Activated T-cell treated with anti-CD3 and anti-CD28 coated beads, Interleukin-2, amount 50 U/mL, for 4 hours (primary cell): ENCODE measurements at places on chromosomes 6 and 20.

GRCh38 chr20:53914091-53914780, 156.2 kb downstream of the BCAS1 start:
- DNase-seq, result no peak

- DNase-seq, result no peak
Measured at GRCh38 chr6:167697316-167697715, 129.4 kb upstream of the AFDN start.

GRCh38 chr6:163354761-163355425, 59.6 kb upstream of the QKI start:
- DNase-seq, result no peak

DNA sequence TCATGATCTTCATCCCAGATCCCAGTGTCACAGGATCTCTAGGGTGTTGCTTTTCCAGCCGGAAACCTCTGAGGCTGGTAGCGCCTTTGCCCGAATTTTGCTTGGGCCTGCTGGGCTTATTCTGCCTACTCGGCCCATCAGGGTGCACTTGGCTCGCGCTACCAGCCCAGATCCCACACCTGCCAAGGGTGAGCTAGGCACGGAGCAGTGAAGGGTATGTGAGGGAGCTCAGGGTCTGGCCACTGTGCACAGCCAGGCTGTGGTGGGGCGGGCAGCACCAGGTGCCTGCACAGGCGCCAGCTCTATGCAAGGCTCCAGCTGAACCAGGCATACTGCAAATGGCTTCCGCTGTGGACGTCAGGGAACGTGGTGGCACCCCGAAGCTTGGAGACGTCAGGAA, 693.4 kb upstream of the FLRT3 start:
- no peak for DNase-seq

DNA sequence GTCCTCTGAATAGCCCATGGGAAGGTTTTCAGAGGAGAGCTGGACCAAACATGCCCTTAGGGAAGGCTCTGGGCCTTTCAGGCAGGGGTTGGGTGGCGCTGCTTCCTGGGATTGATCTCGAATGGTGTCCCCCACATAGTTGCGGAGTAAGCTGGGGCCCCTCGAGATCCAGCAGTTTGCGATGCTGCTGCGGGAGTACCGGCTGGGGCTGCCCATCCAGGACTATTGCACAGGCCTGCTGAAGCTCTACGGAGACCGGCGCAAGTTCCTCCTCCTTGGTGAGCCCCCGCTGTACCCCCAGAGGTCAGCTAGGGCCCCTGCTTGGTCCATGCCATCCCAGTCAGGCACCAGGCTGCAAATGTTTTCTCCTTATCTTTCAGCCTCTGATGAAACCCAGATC, 19.3 kb downstream of the CCM2L start:
- DNase-seq, result no peak

GRCh38 chr6:89044328-89045010, 36.1 kb upstream of the PNRC1 start:
- DNase-seq, result no peak

DNA sequence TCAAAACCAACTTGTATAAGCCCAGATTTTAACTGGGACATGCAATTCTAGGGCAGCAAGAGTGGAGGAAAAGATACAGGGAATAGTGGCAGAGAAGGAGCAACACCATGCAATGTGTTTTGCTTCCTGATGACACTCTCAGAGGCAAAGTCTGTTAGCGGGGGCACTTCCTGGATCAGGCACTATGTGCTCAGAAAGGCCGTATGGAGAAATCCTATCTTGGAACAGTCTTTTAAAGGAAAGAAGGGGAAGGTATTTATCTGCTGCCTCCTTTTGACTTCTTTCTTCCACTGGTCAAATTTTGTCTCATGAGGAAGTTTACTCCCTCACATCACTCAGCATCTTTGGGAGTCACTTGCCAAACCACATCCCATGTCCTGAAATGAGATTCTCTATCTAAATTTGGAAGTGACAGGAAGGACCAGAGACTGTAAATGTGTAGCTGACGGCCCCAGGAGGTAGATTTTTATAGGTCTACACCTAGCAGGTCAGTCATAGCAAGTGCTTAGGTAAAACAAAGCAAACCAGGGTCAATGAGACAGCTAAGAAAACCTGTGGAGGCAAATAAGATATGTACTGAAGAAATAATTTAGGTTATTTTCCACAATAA, 91.7 kb upstream of the ELOVL5 start:
- DNase-seq, result no peak

- peak; percentile 54 for DNase-seq
Measured at GRCh38 chr6:32852844-32853540, 512 bp downstream of the TAP1 start.

DNA sequence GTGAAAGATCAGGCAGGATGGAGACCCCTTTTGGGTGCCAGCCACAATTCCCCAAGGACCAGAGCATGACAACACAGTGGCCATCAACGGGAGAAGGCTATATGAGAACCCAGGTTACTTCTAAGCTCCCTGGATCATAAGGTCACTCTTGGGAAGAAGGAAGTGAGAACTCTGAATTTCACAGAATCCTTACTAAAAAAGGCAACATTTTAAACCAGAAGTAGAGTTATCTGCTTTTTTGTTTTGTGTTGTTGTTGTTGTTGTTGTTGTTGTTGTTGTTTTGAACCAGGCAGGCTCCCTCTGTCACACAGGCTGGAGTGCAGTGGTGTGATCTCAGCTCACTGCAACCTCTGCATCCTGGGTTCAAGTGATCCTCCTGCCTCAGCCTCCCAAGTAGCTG, 107.4 kb upstream of the TNFAIP3 start:
- DNase-seq, result no peak

- no peak for DNase-seq
Measured at GRCh38 chr6:53984163-53984562, 127.1 kb upstream of the MLIP start.

DNA sequence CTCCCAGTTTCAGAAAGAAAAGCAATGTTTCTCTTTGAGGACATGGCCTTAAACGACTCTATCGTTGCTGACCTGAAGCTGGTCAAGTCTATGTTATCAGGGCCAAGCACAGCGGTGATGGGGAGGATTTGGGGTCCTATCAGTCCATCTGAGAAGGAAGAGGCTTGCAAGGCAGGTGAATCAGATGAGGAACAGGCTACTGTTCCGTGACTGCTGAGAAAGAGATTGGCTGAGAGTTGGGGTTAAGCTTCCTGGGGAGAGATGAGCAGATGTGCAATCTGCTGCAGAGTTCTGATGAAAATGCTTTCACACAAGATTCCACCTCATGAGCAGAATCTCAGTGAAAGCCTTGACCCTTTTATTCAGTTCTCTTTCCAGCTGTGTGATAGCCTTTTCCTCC, 168.3 kb upstream of the STMND1 start:
- DNase-seq, result no peak

DNA sequence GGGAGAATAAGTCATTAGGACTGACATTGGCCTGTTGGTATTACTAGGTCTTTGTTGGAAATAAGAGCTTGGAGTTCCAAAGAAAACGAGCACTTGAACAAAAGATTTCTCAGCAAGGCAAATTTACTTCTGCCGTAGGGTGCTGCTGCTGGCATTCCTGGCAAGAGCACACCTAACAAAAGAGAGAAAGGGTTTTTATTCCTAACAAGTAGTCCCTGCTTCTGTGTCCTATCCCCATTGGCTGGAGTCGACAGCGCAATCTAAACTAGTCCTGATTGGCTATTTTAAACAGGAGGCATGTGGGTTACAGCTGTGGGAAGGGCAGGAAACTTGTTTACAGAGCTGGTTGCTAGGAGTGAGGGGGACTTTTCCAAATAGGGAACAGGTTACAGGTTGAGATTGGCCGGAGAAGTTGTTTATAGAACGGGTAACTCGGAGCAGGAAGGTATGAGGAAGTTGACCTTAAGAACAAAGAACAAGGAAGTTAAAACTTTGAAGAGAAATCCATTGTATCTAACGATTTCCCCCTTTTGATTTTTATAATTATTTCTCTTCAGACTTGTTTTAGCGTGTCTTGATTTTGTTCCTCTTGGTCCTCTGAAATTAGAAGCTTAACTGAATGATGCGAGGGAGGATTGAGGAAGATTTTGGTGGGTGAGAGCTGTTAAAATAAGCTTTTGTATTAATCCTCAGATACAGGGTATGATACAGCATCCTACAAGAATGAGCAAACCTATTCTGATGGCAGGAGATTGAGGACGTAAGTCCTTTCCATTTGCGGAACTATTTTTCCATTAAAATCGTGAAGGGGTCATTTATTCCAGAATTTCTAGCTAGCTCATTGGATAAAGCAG, 3.4 kb upstream of the ZNFX1 start:
- DNase-seq, result no peak

- DNase-seq, result no peak
Measured at GRCh38 chr6:157661652-157662051, 161.4 kb upstream of the SNX9 start.

GRCh38 chr6:41643899-41644269, 5.6 kb downstream of the MDFI start:
- no peak for DNase-seq

- DNase-seq, result no peak
Measured at GRCh38 chr6:29527126-29527525, 32.4 kb downstream of the UBD start.
